ENCODE measurements at places on chromosomes 16 and 17. TPM values are rescaled to one million over a fixed set of nuclear protein-coding genes. Genes with fewer than 3 reads are reported as not detected.

DNA sequence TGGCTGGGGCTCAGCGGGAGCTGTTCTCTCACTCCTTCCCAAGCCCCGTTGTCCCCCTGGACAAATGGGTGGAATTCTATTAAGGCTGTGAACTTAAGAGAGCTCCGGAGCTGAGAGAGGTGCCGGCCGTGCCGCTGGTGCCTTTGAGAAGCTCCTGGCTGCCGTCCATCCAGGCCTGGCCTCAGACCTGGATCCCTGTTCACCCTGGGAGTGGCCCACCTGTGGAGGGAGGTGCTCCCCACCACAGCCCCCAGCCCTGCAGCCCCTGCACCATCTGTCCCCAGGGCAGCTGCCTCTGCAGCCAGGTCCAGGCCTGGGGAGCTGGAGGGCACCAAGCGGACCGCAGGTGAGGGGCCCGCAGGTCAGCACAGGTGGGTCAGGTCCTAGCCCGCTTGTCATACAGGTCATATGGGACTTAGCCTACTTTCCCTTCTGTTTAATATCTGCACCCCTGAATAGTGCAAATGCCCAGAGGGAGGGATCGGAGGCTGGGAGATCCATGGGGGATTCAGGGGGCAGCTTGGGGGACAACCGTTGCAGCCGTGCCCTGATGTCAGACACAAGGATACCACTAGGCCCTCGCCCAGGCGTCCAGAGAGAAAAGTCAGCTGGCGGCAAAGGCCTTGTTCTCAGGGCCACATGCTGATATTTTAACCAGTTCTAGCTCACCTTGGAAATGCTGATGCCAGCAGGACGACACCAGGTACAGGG is 15.2 kb upstream of the METRNL start:
- DNase-seq, result peak; percentile 8

GRCh38 chr17:64117981-64118979 is 11.7 kb downstream of the ERN1 start:
- DNase-seq, result no peak

DNA sequence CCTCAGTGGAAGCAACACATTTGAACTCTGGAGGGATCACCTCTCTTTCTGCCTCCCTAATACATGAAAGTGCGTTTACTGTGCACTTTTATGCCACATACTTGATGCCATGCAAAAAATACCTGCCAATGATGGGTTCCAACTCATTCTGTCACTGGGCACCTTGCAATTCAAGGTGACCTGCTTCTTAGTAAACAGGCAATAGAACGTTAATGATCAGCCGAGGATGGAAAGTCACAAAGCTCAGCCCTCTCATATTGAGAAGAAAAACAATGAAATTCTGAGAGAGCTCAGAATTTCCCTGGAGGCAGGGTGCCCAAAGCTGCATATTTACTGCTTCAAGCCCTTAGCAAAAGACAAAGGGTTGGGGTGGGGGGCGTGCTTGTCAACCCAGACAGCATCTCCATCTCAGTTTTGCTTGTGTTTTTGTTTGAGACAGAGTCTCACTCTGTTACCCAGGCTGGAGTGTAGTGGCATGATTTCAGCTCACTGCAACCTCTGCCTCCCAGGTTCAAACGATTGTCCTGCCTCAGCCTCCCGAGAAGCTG is 23.2 kb downstream of the LITAF start:
- DNase-seq, result no peak

GRCh38 chr17:68441070-68441770 is 16.1 kb downstream of the WIPI1 start:
- no peak for DNase-seq

DNA sequence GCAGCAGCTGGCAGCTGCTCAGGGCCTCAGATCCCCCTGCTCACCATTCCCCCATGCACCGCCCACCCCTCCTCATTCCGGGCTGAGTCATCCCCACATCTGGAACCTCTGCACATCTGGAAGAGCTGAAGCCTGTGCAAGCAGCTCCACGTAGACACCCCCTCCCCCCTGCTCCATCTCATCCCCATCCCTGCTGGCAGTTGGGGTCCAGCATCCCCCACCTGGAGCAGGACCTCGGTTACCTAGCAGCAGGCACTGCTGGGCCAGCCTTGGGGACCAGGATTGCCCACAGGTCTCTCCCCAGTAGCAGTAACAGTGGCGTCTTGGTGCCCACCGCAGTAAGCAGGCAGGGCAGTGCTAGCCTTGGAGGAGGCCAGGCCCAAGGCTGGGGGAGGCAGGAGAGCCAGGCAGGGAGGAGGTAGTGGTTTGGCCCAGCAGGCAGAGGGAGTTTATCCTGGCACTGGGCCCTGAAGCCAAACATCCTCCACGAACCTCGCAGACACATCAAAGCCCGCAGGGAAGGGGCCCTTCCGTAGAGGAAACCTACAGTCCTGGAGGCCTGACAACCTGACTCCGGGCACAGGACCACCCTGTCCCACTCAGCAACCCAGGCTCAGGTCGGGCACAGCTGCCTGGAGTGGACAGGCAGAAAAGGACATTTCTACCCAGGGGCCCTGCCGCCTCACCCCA is 7.7 kb upstream of the TMEM92 start:
- no peak for DNase-seq

- no peak for DNase-seq
Observed at GRCh38 chr16:88202207-88202745, 180.5 kb upstream of the ZNF469 start.

Gene OR4D1
- total RNA-seq, result not detected

- no peak for DNase-seq
Observed at GRCh38 chr17:17990282-17990681, 17.6 kb downstream of the DRC3 start.

Gene KCNH4
- not detected for total RNA-seq

- no peak for DNase-seq
Observed at GRCh38 chr17:4440690-4441686, 7.2 kb downstream of the SPNS3 start.

- no peak for DNase-seq
Observed at GRCh38 chr16:69039333-69039941, 66.0 kb upstream of the HAS3 start.

GRCh38 chr16:84088695-84089395 is 27.9 kb downstream of the MBTPS1 start:
- no peak for DNase-seq

Gene MSI2
- total RNA-seq, result 161 TPM

Gene TBC1D3H
- not detected for total RNA-seq

GRCh38 chr16:46899443-46900143 is 15.4 kb downstream of the GPT2 start:
- DNase-seq, result no peak
